ENCODE measurements at places on chromosomes 5 and 9.

GRCh38 chr5:150783422-150783928 lies 4.9 kb downstream of the SMIM3 start:
- DNase-seq, result peak; percentile 46

DNA sequence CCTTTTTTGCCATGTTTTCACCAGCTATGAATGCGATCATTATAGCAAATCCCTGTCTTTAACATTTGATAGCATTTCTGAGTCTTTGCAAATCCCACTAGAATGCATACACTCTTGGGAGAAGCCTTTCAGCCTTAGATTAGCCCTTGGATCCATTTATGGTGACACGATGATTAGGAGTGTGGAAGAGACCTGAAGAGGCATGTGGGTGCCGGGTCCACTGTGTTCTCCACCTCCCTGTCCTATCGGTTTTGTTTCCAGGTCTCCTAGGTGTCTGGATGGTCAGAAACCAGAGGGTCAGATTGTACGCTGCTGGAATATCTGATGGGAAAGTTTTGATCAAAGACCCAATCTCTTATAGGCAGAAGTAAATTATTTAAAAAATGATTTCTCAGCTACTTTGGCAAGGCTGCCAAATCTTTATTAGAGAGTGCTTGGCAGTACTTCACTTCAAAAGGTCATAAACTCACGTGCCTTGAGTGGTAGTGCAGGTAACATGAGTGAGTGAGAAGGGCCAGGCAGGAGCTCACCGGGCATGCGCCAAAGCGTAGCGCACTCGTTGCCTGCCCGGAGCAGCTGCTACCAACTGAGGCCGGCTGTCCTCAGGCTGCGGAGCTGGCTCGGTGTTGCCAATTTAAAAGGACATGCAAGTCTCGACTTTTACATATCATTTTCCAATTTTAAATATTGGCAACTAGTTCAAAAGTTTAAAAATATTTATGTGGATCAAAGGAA lies 51.3 kb downstream of the PCSK5 start:
- DNase-seq, result no peak

DNA sequence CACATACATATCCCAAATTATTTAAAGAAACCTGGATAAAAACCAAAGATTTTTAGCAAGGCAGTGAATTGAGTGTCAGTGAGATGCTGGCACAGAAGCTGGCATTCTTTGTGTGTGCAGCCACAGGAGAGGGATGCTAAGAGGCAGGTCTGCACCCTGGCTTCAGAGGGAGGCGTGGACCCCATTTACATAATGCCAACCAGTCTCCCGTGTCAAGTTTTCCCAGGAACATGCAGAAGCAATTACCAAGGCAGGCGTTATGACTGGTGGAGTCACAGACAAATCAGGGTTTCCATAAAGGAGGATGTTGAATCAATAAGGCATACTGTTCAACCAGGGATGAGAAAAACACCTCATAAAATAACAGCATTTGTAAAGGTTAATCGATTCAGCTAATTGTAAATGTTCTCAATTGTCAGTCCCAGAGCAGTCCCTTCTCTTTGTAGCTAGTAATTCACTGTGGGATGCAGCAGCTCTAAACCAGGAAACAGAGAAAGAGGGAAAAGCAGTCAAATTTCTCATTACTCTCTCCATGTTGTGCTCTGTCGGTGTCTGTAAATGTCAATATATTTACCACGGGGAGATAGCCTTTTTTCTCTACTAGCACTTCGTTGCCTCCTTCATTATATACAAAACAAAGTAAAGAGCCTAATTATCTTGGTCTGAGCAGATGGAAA lies 452.4 kb upstream of the GRAMD2B start:
- DNase-seq, result no peak

DNA sequence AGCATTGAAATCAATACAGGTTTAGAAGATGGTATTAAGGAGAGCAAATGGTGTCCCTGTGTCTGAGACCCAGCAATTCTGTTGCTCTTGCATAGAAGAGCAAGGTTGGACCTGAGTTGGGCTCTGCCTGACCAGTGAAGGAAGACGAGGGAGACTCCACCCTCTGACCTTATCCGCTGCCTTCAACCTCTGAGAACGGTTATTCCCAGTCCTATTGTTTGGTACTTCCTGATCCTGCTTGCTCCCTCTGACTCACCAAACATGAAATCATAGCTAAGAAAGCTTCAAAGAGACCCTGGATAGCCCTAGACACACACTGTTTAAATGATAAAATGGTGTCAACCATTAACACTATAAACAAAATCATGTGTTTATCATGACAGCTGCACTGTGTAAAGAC lies 218.5 kb downstream of the PLK2 start:
- DNase-seq, result no peak

DNA sequence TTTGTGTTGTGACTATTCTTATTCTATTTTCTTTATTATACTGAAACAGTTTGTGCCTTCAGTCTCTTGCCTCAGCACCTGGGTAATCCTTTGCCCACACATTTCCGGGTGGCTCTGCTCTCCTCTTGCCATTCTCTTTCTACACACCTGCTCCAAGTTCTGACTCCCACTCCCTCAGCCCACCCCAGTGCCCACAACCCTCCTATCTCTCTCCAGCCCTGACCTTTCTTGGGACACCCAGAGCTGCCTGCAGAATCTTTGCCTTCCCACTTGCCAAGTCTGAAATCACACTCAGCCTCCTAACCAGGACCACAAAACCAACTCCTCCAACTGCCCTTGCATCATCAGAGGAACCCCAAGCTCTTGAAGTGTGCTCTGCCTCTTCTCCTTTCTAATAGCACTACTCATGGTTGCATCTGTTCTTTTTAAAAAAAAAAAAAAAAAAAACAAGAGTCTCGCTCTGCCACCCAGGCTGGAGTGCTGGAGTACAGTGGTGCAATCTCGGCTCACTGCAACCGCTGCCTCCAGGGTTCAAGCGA lies 4.1 kb downstream of the SWI5 start:
- no peak for DNase-seq
